Activated naive CD4-positive, alpha-beta T cell treated with anti-CD3 and anti-CD28 coated beads, Interleukin-2, amount 50 U/mL, for 16 hours (primary cell): ENCODE measurements at places on chromosomes 16 and 17.

DNA sequence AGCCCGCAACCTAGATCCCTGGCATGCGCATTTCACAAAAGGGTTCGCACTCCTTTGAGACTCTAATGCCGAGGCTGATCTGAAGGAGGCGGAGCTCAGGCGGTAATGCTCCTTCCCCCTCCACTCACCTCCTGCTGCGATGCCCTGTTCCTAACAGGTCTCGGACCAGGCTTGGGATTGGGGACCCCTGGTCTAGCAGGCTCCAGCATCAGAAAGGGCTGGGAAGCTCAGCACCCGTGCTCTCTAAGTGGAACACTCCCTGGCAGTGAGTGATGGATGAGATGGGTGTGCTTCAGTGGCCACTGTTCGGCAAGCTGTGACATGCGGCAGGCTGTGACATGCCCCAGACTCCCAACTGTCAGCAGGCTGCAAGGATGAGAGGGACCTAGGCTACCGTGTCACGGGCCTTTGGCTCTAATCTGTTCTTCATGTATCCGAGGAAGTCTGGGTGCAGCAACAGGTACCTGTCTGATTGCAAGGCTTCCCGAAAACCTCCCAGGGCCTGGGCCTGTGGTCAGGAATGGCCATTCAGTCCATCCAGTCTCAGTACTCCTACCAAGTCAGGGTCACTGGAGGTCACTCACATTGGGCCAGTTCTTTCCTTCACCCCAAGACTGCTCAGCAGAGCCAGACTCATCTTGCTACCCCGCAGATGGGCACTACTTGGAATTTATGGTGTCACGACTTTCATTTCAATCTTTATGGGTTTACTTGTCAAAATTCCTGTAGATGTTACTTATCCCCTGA lies 1.3 kb upstream of the ST6GALNAC2 start:
- no peak for DNase-seq

GRCh38 chr17:70521821-70522256 lies 352.5 kb downstream of the KCNJ2 start:
- DNase-seq: no peak

DNA sequence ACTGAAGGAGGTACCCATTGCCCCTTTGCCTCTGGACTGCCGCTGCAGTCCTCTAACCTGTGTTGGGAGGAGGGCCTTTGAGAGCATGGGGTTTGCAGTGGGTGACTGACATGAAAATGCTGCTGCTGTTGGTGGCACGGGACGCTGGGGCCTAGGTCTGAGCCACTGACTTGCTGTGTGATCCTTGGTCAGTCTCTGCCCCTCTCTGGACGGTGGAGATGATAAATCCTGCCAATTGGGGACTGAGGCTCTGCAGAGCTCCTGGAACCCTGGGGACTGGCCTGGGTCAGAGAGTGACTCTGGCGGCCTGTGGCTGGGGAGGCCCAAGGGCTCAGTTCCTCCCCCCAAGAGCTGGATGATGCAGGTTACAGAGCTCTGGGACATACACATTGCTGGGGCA lies 6.1 kb upstream of the PYDC1 start:
- DNase-seq: no peak

DNA sequence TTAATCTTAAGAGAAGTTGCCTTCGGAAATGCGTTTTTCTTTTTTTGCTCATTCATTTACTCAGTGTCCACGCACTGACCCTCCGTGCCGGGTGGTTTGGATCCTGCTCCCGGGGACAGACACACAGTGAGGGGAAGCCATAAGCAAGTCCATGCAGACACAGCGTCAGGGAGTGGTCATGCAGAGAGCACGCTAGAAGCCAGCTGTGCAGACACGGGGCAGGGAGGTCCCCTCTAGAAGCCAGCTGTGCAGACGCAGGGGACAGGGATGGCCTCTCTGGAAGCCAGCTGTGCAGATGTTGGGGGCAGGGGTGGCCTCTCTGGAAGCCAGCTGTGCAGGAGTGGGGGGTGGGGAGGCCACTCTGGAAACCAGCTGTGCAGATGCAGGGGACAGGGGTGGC lies 4.8 kb downstream of the GAA start:
- no peak for DNase-seq

- DNase-seq: no peak
These were observed 4.4 kb downstream of the LITAF start for GRCh38 chr16:11582157-11582814.

- DNase-seq: no peak
These were observed 15.0 kb upstream of the PITPNA start for GRCh38 chr17:1577583-1578013.

DNA sequence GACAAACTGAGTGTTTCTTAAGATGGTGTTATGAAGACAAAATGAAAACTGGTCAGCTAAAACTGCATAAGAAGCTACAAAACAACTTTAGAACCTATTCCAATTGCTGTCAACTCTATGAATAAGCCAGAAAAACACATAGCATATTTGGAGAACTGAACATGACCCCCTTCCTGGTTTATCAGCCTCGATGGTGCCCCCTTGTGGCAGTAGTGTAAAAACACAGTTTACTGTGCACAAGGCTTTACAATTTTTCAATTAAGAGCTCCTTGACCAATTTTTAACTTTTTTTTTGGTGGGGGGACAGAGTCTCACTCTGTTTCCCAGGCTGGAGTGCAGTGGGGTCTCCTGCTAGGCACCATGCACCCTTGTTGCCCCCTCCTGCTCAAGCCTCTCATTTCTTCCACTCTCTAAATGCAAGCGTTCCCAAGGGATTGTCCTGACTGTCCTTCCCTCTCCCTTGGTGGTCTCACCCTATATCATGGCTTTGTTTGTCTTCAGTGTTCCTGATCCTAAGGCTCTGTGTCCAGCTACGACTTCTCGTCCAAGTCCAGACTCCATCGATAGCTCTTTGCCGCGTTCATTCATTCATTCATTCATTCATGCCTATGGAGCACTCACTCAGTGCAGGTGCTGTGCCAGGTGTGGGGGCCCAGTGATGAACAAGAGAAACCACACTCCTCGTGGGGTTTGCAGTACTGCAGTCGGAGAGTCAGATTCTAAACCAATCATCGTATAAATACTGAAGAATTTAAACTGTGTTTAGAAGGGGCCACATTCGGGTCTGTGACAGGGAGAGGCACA lies 7.5 kb downstream of the EIF1 start:
- peak; percentile 74 for DNase-seq

GRCh38 chr16:30372725-30373124 lies 1.9 kb upstream of the MYL11 start:
- DNase-seq: no peak

DNA sequence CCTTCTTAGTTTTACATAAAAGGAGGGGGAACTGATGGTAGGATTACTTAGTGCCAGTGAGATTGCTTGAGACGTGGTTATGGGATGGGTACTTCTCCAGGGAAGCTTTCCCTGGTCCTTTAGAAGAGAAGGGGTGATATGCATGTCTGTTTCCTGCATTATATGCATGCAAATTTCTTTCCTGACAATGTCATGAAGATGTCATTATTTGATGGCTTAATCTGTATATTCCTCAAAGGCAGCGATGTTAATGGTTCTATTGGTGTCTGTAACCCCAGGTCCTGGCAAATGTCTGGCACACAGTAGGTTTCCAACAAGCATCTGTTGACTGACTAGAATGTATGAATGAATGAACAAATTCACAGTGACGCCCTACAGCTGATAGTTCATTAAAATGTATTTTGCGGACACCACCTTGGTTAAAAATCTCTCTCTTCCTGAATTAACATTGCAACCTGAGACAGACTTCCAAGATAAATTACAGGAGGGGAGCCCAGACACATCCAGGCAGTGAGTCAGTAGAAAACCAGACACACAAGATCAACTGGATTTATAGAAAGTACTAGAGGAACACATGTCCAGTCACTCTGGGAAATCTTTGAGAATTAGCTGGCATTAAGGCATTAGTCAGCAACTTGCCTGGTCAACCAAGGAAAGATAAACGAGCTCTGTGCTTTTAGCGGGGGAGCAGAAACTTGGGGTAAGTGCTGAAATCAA lies 293.4 kb downstream of the XYLT1 start:
- DNase-seq: no peak

GRCh38 chr17:38674014-38674748 lies 576 bp downstream of the EPOP start:
- DNase-seq: peak; percentile 49

DNA sequence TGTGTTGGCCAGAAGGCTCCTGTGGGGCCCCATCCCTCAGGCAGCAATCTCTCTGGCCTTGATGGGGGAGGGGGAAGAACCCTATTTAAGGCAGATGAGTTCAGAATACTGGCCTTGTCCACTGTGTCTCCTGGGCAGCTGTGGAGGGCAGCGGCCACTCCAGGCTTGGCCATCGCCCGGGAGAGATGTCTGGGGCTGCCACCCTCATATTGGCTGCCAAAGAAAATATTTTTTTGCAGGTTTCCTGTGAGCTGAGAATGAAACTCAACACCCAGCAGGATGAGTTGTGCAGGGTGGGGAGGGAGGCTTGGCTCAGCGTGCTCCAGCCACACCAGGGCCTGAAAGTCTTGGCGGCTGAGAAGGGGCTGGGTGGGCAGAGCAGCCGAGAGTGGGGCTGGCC lies 14.4 kb upstream of the TIMP2 start:
- no peak for DNase-seq

GRCh38 chr16:85173981-85174751 lies 61.9 kb upstream of the CIBAR2 start:
- no peak for DNase-seq

DNA sequence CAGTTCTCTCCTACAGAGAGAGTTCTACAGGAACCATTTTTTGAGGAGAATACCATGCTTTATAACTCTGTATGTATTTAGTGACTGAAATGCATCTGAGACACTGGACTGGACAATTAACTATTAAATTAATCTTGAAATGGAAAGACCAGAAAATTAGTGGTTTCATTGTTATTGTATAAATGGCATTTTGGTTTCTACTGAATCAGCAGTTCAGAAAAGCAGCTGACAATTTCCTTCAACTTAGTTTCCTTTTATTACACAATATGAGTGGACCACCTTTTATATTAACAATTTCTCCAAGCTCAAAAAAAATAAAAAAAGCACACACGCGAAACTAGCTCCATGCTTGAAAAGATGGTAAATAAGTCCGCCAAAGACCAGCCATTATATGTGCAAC lies 66.1 kb upstream of the SLC12A3 start:
- DNase-seq: no peak

DNA sequence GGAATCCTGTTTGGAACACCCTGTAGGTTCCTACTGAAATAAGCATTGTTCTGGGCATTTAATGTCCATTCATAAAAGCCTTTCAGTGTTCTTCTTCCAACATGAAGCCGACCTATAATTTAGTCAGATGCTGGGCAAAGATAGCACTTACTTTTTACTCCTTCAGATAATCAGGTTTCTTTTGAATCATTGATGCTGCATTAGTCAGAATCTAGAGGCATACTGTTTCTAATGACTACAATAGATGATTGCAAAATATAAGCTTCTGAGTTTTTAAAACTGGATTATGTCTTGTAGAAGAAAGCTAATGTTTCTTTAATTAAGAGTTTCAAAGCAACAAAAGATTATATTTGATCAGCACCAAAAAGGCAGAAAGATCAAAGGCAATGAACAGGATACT lies 16.0 kb downstream of the MMD start:
- DNase-seq: no peak

DNA sequence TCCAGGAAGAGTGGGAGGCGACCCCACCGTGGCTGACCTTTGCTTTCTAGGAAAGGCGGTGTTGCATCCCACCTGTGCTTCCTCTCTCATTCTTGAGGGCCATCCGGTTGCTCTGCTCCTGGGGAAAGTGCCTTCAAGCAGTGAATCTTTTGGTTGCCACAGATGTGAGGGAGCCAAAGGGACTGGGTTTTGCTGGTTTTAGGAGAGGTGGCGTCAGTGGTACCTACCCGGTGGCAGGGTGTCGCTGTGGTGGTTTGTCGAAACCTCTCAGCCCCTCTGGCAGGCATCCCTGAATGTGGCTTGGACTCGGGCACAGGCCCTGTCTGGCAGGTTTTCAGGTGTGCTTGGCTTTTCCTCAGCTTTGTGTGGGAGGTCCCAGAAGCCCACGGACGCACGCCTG lies 611.5 kb downstream of the KCNJ18 start:
- DNase-seq: no peak

- DNase-seq: no peak
These were observed 75.9 kb downstream of the PRKCA start for GRCh38 chr17:66378296-66378695.

DNA sequence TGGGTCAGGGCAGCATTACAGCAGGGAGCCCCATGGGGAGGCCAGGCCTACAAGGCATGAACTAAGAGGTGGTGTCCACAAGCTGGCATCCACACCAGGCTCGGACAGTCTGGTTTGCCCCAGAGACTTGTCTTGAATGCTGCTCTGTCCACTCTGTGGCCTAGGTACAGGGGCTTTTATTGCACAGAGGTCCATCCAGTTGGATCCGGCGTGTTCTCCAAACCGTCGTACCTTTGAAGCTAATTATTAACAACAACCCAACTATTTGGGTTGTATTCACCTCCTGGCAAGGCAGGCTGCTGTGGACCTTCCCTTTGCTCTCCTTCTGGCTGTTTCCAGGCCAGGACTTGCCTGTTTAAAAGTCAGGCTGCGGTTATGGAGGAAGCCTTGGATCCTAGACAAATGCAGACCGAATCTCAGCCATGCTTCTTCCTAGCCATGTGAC lies 123.4 kb downstream of the CLEC16A start:
- DNase-seq: no peak

DNA sequence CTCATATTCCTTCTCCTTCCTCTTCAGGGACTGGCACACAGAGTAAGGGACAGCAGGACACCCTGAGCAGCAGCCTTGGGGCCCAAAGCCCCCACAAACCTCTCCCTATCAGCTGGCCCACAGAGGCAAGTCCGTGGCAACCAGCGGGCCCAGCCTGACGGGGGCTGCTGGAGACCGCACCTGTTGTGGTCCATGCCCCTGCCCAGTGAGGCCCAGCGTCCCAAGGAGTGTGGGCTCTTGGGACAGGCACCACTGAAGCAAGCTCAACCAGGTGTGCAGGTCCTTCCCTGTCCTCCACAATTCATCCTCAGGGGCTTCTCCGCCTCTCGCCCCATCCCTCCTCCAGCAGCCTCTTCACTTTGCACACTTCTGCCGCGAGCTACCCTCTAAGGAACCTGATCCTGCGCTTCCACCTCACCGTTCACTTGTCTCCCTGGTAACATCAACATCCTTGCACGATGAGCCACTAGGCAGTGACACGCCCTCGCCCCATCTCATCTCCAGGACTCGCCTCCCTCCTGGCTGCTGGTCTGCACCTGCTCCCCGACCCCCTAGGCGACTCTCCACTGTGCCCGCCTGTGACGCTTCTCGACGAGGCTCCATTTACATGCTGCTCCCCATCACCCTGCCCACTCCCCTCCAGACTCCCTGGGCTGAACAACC lies 12.7 kb downstream of the MNT start:
- DNase-seq: no peak

DNA sequence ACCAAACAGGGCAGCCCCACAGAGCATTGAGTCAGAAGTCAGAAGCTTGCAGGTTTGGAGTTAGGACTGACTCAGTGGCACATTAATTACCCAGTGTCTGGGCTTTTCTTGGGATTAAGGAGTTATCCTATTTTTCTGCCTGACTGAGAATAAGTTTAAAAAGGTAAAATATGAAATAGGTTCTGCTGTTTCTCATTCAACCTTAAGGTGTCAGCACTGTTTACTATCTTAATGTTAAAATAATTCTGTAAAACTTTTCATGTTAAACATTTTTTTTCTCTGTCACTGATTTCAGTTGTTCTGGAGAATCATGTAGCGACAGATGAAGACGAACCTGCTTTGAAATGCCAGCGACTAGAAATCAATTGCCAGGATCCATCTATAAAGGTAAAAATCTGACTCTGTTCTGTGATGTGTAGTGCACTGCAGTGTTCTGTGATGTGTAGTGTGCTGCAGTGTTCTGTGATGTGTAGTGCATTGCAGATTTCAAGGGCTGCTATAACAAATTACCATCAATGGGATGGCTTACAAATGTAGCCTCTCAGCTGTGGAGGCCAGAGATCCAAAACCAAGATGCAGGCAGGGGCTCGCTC lies 128.0 kb downstream of the LAT start:
- DNase-seq: no peak
